ENCODE measurements at places on chromosomes 5 and 9.

DNA sequence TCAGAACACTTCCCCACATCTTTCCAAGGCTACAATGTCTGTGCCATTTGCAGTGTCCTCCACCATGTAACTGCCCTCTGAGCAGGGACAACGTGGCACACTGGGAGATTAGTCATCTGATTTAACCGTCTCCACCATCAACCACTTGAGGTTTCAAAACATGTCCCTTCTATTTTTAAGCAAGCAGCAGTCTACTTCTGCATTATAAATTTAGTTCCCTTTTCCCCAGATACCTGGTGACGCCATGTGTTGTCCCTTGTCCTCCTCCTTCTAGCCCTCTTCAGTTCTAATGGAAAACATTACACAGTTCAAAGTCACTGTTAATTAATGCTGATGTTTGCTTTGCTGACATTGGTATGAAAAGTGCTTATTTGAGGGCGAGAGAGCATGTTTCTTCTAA lies 52.8 kb downstream of the ATP10B start:
- no peak for DNase-seq

GRCh38 chr9:115195912-115196311 lies 78.0 kb upstream of the TNC start:
- DNase-seq, result no peak

- no peak for DNase-seq
Observed at GRCh38 chr5:89232139-89232603, 349.2 kb upstream of the MEF2C start.

DNA sequence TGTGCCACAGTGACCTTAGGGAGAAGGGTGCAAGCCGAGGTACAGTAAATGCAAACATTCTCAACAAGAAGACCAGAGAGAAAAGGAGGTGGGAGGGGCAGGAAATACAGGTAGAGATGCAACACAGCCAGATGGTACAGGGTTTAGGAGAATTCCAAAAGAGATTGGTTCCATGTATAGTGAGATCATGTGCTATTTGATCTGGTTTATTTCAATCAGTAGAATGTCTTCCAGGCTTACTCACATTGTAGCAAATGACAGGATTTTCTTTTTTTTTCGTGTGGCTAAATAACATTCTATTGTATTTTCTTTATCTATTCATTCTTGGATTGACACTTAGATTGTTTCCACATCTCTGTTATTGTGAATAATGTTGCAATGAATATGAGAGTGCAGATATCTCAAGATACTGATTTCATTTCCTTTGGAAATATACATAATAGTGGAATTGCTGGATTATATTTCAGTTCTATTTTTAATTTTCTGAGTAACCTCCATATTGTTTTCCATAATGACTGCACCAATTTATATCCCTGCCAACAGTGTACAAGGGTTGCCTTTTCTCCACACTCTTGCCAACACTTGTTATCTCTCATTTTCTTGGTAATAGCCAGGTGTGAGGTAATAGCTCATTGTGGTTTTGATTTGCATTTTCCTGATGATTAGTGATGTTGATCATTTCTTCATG lies 107.8 kb upstream of the GAS1 start:
- no peak for DNase-seq

DNA sequence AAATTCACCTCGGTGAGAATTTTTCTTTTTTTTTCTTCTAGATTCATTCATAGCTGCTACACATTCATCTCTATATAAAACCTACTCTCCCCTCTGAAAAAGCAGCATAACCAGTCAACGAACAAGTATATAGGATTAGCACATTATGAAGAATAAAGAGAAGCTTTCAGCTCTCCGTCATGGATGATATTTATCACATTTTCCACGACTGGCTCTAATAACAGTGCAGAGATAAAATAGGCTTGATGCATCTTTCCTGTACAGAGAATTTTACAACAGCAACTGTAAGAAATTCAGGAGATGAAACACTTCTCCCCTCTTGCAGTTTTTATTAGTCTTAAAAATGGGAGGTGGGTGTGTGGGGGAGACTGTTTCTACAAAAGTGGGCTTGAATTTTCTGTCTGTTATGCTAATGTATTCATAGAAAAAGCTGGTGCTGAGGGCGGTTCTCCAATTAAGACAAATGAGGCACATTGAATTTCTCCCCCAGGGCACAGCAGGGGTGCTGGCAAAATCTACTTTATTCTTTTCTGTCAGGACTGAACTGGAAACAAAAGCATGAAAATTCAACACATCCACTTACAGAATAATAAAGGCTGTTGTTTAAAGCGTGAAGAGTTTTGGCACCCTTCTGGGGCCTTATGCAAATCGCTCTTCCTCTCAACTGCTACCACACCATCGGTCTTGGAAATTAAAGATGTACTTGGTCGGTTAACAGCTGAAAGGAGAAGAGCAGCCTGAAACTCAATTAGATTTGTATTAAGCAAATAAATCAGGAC lies 233.9 kb upstream of the ZNF608 start:
- DNase-seq, result no peak

DNA sequence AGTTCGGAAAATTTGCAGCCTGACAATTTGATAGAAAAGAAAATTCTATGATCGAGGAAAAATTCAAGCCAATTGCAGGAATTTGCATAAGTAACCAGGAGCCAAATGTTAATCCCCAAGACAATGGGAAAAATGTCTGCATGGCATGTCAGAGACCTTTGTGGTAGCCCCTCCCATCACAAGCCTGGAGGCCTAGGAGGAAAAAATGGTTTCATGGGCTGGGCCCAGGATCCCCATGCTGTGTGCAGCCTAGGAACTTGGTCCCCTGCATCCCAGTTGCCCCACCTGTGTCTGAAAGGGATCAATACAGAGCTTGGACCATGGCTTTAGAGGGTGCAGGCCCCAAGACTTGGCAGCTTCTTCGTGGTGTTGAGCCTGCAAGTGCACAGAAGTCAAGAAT lies 1847.9 kb upstream of the ACO1 start:
- no peak for DNase-seq

DNA sequence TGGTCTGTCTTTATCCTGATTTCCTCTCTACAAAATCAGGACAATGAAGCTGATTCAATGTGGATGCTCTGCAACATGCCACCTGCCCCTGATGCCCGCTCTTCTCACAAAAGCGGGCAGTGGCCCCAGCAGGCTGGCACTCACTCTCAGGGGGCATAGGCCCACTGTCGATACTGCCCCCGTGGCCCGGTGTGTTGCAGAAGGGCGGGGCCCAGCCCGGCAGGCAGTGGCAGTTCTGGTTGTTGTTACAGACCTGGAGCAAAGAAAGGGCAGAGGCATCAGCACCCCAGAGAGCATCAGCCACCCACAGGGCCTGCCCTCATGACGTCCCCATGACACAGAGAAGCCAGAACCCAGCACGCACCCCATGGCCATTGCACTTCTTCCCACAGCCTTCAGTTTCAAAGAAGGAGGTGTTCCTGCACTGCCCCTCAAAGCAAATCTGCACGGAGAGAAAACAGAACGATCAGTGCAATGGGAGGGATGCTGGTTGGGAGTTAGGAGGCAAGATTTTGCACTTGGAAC lies 31.5 kb downstream of the NIPAL4 start:
- no peak for DNase-seq

DNA sequence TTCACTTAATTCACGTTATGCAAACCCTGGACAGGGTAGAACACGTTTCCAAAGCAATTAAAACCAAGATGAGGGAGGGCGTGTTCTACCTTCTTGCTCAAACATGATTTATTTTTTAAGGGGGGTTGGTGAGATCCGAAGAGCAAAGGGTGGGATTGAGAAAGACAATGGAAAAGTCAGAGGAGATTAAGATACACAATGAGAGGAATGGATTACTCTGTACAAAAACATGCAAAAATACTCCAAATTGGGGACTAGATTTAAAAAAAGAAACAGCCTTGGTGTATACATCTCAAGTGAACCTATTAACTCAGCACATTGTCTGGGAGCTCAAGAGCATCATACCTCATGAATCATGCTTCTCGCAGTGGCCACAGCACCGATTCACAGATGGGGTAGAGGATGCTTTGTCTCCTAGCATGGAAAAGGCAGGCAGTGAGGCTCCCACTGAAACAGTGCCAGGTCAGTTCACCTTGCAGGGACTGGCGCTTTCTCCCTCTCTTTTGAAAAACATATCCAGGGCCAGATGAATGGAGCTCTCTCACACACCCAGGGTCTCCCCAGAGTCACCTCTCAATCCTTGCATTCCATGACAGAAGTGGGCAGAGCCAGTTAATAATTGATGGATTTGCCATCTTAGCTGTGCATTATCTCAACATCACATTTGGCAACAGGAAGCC lies 459.7 kb downstream of the BNC2 start:
- DNase-seq, result no peak

GRCh38 chr9:91933556-91934352 lies 16.3 kb downstream of the ROR2 start:
- no peak for DNase-seq

- no peak for DNase-seq
Observed at GRCh38 chr9:91067306-91067860, 265.8 kb downstream of the SYK start.

GRCh38 chr5:79842006-79842881 lies 148.8 kb downstream of the MTX3 start:
- DNase-seq, result no peak

DNA sequence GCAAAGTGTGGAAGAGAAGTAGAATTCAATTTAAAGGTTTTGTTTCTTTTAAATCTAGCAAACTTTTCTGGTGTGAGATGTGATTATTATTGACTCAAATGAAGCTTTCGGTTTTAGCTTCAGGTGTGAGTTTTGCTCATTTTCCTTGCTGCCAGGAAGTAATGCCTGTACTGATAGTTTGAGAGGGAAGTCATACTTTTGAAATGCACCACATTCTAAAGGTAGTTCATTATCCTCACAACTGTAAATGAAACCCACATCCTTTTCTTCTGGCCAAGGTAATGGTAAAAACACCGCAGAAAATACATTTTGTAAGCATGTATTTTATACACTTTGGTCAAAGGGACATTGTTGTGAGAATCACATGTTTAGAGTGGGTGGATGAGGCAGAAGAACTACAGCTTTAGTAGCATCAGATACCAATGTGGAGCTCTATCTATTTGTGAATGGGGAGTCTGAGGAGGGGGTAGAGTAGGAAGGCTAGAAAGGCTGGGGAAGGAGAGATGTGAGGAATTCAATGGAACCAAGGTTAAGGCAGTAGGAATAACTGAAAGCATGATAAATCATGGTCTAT lies 167.0 kb upstream of the CDKN2B start:
- DNase-seq, result no peak

- DNase-seq, result no peak
Observed at GRCh38 chr9:37342493-37342892, 80.0 kb upstream of the GRHPR start.

DNA sequence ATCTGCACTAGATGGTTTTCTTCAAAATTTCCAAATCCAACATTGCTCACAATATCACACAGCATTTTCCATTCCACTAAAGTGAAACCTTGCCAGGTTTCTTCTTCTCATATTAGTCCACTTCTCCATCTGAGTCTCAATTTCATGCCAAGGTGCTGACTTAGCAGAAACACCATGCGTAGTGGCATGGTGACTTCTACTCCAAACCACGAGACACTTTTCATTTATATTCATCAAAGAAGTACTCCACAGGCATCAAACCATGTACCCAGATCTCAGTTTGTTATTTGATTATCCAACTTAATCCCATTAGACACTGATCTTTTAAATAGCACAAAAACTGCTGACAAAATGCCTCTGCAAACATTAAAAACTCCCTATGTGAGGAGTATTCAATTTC lies 233.4 kb upstream of the ITGA1 start:
- no peak for DNase-seq

GRCh38 chr5:159878988-159879471 lies 37.3 kb upstream of the ADRA1B start:
- DNase-seq, result no peak

DNA sequence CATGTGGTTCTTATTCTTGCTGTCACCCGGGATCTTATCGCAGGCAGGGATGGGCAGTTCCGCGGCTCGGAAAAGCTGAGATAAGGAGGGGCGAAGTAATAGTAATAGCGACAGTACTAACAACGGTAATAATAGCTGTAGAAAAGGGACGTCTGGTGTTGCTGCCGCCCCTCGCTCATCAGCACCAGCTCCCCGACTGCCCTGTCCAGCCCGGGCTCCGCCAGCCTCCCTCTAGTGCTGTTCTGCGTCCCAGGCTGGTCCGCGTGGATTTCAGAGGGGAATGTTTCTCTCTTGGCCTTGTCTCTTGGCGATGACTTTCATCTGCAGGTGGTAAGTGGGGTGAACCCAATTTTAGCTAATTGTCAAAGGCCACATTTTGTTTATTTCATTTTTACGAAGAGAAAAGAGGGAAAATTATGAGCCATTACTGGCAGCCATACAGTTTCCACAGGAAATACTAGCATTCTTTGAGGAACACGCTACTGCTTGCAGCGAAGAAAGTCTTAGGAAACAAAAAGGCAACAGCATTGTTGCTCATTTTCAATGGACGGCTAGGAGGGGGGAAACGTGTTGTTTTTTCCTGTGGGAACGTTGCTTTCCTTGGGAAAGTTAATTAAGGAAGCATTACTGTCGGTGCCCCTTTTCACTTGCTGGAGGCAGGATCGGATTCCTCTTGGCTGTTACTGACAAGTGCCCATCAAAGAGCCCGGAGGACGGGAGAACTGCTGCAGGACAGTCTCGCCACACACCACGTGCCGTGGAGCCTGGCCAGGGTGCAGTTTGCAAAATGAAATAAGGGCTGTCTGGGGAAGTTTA lies 762 bp downstream of the SNCAIP start:
- DNase-seq, result no peak

- DNase-seq, result no peak
Observed at GRCh38 chr9:19162026-19162366, 34.7 kb upstream of the PLIN2 start.

- no peak for DNase-seq
Observed at GRCh38 chr5:3662344-3662743, 66.7 kb downstream of the IRX1 start.

- no peak for DNase-seq
Observed at GRCh38 chr9:33740075-33740474, 55.3 kb upstream of the PRSS3 start.

- DNase-seq, result peak; percentile 36
Observed at GRCh38 chr5:137735555-137736284, at the start of gene KLHL3. Gene KLHL3, minus strand, starts transcription at chr5:137736089. Its CDS starts 443 bp downstream, at chr5:137735646.

GRCh38 chr5:176337913-176338312 lies 23.7 kb downstream of the KIAA1191 start:
- DNase-seq, result no peak

- DNase-seq, result no peak
Observed at GRCh38 chr5:59357381-59357977, 536.0 kb downstream of the PDE4D start.

DNA sequence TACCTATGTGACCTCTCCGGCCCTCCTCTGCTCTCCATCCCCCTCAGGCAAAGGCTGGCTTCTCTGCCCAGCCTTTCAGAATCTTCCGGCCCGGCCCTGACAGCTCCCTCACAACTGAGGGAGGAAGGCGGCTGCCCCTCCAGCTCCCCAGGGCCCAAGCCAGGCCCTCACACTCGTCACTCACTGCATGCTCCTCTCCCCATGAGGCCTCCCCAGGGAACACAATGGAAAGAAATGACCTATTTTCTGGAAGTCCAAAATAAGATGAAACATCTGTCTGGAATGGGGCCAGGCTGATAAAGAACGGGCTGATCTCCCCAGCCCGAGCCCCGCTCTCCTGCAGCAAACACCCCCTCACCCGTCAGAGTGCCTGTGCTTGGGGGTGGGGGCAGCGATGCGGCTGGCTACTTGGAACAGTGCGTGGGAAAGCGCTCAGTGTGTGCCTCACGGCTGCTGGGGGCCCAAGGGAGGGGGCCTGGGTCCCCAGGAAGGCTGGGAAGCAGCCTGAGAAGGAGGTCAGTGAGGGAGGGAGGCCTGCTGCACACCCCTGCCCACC lies 11.3 kb downstream of the PDGFRB start:
- no peak for DNase-seq
